ENCODE measurements at places on chromosomes 2 and 18.

DNA sequence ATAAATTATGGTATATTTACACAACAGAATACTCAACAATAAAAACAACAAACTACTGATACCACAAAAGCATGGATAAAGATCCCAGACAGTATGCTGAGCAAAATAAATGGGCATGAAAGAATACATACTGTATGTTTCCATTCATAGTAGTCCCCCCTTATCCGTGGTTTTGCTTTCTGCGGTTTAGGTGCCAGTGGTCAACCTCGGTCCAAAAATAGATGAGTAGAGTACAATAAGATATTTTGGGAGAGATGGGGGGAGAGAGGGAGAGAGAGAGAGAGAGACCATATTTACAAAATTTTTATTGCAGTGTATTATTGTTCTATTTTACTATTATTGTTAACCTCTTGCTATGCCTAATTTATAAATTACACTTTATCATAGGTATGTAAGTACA lies 21.0 kb upstream of the TGFA start:
- DNase-seq, result no peak

GRCh38 chr2:20391951-20392699 lies 41.5 kb upstream of the PUM2 start:
- DNase-seq, result no peak

- no peak for DNase-seq
Measured at GRCh38 chr2:234487356-234487755, 9.5 kb downstream of the ARL4C start.

DNA sequence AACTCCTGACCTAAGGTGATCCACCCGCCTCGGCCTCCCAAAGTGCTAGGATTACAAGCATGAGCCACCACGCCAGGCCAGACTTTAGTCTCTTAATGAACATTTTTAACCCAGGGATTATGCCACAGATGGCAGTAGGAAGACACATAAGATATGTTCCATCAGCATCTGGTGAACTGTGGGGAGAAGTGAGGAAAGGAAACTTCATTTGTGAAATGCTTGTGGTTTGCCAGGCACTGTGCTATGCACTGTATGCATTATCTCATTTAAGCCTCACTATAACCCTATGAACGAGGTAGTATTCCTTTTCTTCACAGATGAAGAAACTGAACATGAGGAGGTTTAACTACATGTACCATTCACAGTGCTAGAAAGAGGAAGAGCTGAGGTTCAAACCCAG lies 29.3 kb downstream of the PTRHD1 start:
- no peak for DNase-seq

DNA sequence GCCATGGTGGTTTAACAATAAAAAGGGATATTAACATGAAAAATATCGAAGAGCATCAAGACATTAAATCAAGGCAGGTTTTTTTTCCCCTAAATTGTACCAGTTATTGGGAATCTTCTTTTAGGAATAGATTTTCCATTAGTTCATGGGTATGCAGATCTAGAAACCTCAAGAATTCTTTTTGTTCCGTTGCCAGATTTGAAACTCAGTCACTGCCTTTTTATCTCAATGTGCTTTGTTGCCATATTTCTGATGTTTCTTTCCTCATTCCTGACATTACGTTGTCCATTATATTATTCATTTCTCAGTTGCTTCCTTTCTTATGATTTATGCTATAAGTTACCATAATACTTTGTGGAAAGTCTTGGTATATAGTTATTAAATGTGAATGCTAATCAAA lies 162.2 kb downstream of the CD226 start:
- DNase-seq, result no peak

DNA sequence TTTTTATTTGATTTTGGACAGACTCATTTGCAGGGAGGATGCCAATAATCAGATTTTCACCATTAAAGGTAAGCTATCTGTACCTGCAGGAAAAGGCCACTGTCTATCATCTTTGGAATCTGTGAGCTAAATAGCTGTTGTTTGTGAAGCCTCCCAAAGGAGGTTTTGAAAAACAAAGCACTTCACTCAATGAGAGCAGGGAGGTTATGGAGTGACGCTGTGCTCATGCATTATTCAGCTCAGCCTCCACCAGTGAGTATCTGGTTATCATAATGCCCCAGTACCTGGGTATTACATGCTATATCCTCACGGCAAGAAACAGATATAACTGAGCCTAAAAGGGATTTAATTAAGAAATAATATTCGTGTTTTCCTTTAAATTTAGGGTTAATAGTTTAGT lies 189.6 kb upstream of the PIK3C3 start:
- no peak for DNase-seq

GRCh38 chr2:3114406-3115185 lies 263.0 kb downstream of the EIPR1 start:
- DNase-seq, result no peak

GRCh38 chr18:67778016-67778415 lies 261.5 kb upstream of the DSEL start:
- DNase-seq, result no peak

- no peak for DNase-seq
Measured at GRCh38 chr2:18132697-18133096, 254.2 kb downstream of the KCNS3 start.

GRCh38 chr2:212842544-212843185 lies 304.1 kb upstream of the ERBB4 start:
- DNase-seq, result no peak

DNA sequence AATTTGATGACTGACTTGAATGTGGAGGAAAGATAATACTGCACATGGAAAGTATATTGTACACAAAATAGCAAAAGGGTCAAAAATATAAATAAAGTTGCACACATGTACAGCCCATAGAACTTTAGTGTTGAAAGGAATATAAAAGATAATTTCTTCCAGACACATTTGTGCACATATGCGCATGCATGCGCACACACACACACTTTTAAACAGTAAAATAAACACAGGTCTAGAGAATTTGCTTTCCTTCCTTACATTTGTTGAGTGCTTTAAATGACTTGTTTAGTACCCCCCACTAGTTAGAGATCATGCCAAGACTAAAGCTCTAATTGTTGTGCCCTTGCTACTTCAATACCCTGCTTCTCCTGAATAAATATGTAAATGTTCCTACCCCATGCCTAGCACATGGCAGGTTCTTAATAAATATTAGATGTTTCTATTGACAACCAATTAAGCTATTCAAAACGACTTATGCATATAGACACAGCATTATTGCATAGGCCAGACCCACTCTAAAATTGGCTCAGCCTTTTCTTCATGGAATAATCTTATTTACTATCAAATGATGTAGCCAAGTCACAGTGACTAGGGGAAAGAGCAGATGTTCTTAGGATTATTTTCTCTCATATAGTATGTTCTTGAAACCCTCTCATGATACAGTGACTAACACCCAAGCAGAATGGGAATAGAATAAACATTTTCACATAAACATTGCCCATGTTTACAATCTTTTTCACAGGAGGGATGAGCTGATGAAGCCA lies 165.5 kb upstream of the ACVR2A start:
- no peak for DNase-seq

DNA sequence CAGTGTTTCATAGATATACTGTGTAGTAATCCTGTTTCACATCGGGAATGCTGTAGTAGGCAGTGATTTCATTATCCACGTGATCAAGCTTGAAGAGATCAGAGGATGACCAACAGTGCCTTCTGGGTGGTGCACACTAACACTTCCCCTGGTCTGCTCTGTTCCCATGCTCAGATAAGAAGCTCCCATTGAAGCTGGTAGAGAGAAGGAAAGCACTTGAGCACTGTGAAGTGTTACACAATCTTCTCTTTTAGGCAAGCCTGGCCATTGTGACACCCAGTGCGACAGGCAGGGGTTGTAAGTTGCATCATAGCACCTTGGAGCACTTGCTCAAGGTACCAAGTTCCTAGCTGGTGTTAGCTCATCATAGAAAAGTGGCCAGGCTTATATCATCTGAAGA lies 30.6 kb upstream of the GPD2 start:
- no peak for DNase-seq

Measured in neural progenitor cell (in vitro differentiated cells).